ENCODE measurements at places on chromosomes 5 and 9.

- no peak for DNase-seq
Observed at GRCh38 chr5:144315026-144315425, 144.4 kb downstream of the KCTD16 start.

- no peak for DNase-seq
Observed at GRCh38 chr9:37144762-37145161, 24.4 kb downstream of the ZCCHC7 start.

- DNase-seq = no peak
Observed at GRCh38 chr9:38363589-38363925, 28.9 kb upstream of the ALDH1B1 start.

DNA sequence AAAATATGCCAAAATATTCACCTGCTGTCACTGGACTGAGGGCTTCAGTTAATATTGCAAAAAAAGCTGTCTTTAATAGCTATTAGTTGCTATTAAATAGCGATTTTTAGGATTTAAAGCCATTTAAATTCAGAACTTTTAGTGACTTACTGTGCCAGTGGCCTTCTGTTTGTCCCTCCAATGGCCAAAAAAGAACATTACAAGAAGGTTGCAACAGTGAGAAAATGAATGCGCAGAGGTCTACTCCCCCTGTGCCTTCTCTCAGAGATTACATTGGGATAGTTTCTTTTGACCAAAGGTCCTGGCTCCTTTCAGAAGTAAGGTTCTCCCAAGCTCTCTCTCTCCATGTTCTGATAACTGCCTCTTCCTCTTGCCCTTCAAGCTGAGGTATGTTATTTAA, 930.3 kb upstream of the ARRDC3 start:
- no peak for DNase-seq

GRCh38 chr5:73827106-73827450, 201.1 kb downstream of the ARHGEF28 start:
- no peak for DNase-seq

All from MV-4-11 (cell line).